ENCODE measurements at places on chromosomes 12 and 14. TPM values are rescaled to one million over a fixed set of nuclear protein-coding genes. Genes with fewer than 3 reads are reported as not detected.

GRCh38 chr14:92644171-92644969, 104.1 kb downstream of the LGMN start:
- no peak for DNase-seq

GRCh38 chr14:24314377-24315193, 3.3 kb downstream of the LTB4R start:
- no peak for DNase-seq

Gene RFX4
- not detected for total RNA-seq

DNA sequence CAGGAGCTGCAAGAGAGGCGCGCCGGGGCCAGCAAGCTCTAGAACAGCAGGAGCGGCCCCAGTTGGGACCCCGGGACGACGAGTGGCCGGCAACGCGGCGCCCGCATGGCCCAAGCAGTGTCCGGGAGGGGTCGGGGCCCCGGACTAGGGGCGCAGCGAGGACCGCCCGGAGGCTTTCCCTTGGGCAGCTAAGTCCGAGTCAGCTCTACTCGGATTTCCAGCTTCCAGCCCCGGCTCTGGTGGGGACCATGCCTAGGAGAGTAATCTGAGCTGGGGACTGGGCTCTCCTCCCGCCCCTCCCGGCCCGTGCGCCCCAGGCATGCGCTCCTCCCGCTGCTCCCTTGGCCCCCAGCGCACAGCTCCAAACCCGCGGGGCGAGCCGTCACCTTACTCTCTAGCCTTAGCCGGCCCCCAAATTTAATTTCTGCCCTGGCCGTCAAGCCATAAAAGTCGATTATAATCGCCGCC, 41.6 kb upstream of the CAPRIN2 start:
- no peak for DNase-seq

DNA sequence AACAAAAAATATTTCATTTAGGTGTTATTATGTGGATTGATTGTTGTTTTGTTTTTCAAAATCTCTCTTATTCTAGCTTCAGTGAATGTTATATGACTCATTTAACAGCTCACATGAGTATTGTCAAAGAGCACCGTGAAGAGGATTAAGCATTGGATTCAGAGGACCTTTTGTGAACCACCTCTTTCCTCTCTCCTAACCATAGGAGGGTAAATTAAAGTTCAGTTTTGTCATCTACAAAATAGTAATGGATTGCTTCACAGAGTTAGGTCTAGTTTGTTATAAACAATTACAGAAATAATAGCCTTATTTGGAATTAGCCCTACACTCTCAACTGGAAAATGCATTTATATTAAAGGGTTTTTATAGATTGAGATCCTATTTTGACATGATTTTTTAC, 962 bp upstream of the KERA start:
- DNase-seq: no peak

Gene ADAMTS20
- not detected for total RNA-seq

Gene LRRIQ1
- not detected for total RNA-seq

GRCh38 chr12:14765398-14765797, 37.9 kb downstream of the WBP11 start:
- DNase-seq: no peak

GRCh38 chr12:100254876-100255275, 12.0 kb downstream of the DEPDC4 start:
- DNase-seq: no peak

- DNase-seq: no peak
Observed at GRCh38 chr14:32709027-32709426, 229.7 kb upstream of the NPAS3 start.

GRCh38 chr12:132491138-132491663, 1.2 kb downstream of the FBRSL1 start:
- no peak for DNase-seq

GRCh38 chr12:1533205-1533601, 61.2 kb downstream of the FBXL14 start:
- DNase-seq: no peak

DNA sequence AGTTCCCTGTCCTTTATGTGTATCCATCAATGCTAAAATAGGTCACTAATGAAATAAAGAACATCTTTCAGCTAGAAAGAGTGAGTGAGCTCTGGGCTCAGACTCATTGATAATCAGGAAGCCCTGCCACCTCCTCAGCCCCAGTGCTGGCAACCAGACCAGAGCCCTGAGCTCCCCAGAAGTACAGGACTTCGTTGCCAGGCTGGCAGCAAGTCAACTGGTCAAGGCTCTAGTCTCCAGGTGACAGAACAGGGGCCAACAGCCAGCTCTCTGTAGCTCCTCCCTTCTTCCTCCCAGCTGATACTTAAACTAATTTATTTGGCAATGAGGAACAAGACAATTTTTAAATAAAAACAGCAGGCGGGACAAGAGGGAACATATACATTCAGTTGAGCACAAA, 145.3 kb downstream of the EGLN3 start:
- no peak for DNase-seq

Gene RPS6KL1
- total RNA-seq: 26.8 TPM

- no peak for DNase-seq
Observed at GRCh38 chr12:2287589-2287988, 234.8 kb downstream of the CACNA1C start.

- peak; percentile 61 for DNase-seq
Observed at GRCh38 chr14:74882103-74882920, 596 bp downstream of the DLST start.

Gene DPPA3
- total RNA-seq: not detected

Gene MYF6
- 0.21 TPM for total RNA-seq

All from heart left ventricle (tissue), 16 donors.